ENCODE measurements at places on chromosomes 5 and 9.

GRCh38 chr9:922171-922570 is 54.3 kb upstream of the DMRT3 start:
- no peak for DNase-seq

DNA sequence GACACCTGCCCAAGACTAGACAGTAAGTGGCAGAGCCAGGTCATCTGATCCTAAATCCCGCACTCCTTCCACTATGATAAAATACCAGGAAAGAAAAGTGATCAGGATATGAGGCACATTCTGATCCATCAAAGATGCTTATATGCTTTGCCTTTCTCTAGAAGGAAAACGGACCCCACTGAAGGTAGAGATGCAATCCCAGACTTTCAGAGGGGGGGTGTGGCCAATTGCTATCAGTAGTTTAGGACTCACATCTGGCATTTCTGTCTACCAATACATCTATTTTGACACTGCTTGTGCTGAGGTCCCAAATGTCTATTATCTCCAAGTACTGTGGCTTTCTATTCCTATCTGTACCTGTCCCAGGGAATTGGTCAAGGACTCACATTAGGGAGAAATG is 1.7 kb downstream of the TRIM52 start:
- no peak for DNase-seq

DNA sequence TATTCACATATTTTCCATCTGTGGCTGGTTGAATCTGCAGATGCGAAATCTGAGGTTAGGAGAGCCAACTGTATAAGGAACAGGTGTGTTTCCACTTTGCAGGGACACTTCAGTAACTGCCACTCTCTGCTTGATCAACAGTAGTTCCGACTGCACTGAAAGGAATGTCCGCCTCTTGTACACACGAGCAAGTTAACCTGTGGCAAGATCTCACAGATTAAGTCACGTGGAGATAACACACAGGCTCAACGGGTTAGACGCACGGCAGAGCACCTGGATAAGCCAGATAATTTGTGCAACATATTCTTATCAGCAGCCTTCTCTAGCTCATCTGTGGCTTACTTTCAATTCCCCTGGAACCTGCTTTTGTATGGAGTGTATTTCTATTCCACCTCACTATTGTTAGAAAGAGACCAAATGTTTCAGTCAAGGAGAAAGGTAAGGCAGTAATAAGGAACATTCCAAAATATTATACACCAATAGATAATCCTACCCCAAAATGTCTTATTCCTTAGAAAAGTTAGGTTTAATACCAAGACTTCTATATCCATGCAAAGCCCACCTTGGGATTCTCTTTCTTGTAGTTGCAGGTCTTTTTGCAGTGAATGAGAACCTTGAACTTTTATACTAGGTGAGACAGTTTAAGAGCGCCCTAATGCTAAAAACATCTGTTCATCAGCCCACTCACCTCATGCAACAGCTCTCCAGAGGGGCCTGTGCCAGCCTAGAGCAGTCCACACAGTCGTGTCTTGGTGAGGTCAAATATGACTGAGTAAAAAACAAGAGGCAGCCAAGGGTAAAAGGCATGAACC is 6.5 kb upstream of the C9 start:
- DNase-seq: no peak

DNA sequence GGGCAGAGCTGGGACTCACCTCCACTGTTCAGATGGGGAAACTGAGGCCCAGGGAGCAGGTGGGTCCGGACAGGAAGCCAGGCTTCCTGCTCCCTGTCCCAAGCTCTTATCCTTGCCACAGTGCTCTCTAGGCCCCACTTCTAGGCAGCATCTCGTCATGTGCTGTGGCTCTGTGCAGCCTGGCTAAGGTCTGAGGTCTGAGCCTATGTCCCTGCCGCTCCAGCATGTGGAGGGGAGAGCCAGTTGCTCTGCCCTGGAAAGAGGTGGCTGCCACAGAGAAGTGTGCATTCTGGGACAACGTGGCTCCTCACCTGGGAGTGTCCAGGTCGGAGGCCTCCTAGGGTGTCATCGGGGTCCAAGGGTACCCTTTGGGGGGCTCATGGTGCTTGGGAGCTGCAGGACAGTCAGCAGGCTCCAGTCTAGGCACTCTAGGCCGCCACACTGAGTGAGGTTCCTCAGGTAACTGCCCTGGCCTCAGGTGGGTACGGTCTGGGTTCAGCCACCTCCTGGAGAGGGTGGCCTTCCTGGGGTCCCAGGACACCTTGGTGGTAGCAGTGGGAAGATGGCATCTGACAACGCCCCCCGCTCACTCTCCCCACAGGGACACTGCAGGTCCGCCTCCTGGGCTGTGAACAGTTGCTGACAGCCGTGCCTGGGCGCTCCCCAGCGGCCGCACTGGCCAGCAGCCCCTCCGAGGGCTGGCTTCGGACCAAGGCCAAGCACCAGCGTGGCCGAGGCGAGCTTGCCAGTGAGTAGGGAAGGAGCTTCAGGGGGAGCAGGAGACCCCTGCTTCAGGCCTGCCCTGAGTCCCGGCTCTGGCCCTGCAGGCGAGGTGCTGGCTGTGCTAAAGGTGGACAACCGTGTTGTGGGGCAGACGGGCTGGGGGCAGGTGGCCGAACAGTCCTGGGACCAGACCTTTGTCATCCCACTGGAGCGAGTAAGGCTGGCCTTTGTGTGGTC is 10.4 kb downstream of the PKN3 start:
- DNase-seq: no peak

DNA sequence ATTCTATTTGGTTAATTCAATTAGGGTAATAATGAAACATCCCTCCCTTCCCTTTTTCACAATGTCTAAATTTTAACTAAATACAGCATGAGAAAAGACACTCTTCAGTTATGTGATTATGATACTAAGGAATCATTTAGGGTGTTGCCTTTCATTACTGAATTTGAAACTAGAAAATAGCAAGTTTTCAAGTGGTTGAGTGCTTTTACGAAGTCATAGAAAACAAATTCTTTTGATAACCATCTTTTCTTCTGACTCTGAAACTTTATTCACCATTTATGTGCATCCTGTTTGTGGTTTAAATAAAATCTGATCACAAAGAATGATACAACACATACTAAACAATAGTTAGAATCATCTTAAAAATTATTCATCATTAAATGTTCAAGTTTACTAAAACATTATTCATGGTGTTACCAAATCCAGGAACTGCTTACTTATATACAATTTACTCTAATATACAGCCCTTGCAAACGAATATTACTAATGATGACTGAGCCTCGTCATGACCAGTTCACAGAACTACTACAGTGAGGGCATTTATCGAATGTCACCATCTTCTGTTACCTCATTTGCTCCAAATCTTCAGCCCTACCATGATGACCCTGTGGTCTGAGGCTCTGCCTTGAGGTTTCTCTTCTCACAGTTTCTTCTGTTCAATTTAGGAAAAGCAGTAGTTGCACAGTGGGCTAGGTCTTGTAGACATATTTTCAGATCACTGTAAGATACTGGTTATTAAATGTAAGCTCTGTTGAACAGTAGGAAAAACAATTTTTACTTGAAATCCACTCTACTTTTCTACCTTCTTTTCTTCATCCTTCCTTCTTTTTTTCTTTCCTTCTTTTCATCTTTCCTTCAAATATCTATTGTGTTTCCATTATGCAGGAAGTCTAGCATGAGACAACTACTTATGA is 18.3 kb upstream of the IL9 start:
- no peak for DNase-seq

GRCh38 chr5:5373351-5373989 is 49.0 kb upstream of the ICE1 start:
- DNase-seq: no peak

GRCh38 chr5:5598547-5599113 is 176.2 kb downstream of the ICE1 start:
- no peak for DNase-seq

DNA sequence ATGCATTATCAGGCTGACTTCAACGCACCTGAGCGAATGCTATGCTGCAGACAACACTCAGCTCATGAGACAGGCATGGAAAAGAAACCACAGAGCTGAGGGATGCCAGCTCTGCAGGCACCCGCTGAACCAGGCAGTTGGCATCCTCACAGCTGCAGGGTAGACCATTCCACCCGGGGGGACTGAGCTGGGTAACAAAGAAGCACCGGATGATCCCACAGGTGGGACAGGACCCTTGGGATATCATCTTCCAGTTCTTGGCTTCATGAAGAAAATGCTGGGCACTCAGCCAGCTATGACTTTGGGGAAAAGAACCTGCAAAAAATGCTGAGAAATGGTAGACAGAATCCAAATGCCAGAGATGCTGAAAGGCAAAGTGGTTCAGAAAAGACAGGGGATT is 9.6 kb downstream of the EPB41L4B start:
- DNase-seq: no peak

DNA sequence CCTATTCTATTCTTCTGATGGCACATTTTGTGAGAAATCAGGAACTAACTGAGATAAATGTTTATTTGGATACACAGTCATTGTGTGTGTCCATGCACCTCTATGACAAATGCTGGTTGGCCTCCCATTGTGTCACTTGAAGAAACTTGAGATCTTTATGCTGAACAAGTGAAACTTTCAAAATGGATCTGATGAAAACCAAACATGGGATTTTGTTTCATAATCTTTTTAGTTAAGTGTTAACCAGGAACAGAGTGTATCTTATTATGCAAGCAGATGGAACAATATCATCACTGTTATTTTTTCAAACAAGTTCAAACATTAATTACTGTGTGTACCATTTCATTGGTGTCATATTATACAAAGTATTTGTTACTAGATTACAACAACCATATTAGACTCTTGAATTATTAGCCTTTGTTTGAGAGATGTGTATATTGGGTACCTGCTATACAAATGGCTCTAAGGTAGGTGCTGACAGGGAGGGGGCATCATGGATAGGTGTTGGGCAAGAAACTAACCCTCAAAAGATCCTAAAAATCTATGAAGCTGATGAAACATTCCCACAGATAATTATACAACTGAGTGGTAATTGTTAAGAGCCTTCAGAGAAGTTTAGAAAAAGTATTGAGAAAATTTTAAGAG is 159.8 kb downstream of the PALM2AKAP2 start:
- DNase-seq: no peak

- DNase-seq: no peak
Measured at GRCh38 chr5:12636209-12636608, 732.0 kb upstream of the CTNND2 start.

DNA sequence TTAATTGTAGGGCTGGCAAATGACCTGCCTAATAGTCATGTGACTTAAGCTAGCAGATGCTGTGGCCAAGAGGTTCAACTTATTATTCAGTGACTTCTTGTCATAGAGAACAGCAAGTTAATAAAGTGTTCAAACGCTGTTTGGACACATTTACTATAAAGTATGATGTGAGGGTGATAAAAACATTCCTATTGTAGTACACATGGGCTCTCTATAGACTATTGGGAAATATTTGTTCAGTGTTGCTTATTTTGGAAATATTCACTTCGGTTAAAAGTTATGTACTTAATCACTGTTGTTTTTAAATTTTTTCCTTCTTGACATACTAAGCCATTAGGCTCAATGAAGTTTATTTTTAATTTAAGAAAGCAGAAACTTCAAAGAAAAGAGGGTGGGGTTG is 345.0 kb downstream of the NNT start:
- no peak for DNase-seq

- DNase-seq: no peak
Measured at GRCh38 chr5:144318460-144318859, 147.8 kb downstream of the KCTD16 start.

- DNase-seq: no peak
Measured at GRCh38 chr5:33631786-33632185, 191.0 kb downstream of the TARS1 start.

- DNase-seq: no peak
Measured at GRCh38 chr9:1042466-1042865, 7.7 kb upstream of the DMRT2 start.

DNA sequence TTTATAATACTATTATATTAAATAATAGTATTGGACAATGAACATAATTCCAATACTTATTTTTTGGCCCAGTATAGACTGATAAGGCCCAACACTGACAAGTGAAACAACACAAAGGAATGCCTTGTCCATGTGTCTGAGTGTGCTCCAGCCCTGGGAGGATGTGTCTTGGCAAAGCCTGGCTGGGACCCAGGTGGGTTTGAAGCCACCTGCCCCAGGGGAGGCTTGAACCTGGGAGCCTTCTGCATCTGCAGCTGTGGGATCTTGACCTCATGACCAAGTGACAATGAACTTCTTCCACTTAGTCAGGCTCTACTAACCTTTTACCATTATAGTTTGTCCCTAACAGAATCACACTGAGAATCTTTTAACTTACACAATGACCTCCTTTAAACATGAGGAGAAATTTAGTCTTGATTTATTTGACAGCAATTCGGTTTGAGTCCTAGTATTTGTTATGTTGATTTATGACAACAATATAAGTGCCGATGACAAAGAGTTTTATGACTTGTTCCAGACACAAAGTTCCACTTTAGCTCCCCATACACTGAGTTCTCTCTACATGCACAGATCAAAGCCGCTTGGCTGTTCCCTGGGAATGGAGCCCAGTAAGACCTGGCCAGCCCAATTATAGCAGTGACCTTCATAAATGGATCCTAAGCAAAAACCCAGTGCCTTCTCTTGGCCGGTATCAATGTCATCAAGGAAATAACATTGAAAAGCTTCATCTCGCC is 294.5 kb downstream of the CTNND2 start:
- DNase-seq: no peak

DNA sequence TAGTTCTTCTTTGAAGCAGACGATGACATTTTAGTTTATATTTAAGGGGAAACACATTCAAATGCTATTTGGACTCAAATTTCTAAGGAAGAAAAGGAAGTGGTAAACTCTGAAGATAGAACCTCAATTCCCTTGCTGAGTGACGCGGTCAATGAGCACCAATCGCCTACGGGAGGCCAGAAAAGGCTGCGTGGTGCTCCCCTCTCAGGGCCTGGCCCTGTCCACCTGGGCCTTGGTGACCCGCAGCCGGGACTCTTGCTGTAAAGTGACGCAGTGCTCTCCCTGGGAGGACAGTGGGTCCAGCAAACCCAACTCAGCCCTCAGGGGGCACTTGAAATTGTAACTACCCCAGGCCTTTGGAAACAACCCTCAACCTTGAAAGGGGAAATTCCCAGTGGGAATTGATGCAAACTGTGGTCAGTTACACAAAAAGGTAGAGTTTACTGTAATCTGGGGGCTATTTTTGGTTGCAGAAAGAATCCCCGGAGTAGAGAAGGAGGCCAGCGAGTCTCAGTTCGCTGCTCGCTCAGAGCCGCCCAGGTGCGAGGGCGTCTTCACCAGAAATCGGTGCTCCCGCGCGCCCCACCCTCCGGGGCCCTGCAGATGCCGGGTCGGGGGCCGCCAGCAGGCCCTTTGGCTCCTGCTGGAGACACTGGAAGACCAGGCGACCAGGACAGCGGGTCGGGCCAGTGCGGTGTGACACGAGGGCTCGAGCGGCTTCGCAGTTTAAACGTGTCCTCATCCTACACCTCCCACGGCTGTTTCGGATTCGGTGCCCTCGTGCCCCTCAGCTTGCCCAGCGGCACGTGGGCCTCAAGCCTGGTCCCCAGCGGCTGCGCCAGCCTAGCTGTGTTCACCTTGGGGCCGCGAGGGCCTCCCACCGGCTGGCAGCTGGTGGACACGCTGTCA is 1.4 kb upstream of the ANKRD33B start:
- no peak for DNase-seq

GRCh38 chr5:96196890-96197289 is 235.2 kb upstream of the ELL2 start:
- DNase-seq: no peak

Measured in activated CD8-positive, alpha-beta memory T cell treated with anti-CD3 and anti-CD28 coated beads for 1 hour (primary cell).